ENCODE measurements at places on chromosomes 1 and 21.
A peak's percentile ranks its signal among the peaks of the same experiment; 100 is the strongest.

DNA sequence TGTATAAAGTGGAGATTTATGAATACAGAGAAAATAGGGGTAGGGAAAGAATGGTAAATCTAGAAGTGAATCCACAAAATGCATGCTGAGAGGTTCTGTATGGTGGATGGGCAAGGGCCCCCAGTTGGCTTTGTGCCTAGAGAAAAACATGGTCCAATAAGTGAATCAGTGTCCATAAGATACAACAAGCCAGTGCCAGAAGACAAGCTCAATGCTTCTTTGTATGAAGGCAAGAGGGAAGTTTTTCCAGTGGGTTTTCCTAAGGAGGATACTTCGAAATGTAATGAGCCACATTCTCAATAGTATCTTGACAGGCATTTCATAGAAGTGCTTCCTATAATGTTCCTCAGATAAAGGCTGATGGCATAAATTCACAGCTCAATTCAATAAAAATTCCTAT lies 169.4 kb upstream of the HMCN1 start:
- no peak for DNase-seq

- no peak for DNase-seq
These were observed 916.7 kb upstream of the B3GALT2 start for GRCh38 chr1:194103101-194103500.

GRCh38 chr1:165851034-165851658 lies 23.7 kb downstream of the UCK2 start:
- DNase-seq: no peak

DNA sequence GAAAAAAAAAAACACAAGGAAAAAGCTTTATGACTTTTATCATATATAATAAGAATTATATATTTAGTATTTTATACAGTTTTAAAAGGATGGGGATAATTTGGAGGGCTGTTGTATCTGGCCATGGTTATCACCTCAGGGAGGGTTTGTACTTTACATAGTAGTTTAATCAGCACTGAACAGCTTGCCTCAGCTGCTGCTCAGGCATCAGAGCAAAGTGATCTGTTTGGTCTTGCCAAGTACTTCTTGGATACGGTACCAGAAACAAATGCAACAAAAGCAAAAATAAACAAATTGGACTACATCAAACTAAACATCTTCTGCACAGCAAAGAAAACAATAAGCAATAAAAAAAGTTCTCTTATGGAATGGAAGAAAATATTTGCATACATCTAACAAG lies 2.6 kb upstream of the SPTA1 start:
- DNase-seq: no peak

DNA sequence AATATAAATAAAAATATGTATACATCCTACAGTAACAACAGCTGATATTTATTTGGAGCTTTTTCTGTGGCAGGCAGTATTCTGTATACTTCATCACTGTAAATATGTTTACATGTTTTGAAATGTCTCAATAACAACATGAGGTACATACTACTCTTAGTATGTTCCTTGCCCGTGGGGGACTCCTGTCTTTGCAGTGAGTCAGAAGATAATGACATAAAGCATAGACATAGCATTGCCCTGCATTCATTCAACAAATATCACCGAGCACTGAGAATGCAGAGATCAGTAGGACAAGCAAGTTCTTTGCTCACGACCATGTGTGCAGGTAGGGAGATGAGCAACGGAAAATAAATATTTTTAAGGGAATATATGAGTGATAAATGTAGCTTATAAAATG lies 246.5 kb downstream of the LTN1 start:
- DNase-seq: no peak

DNA sequence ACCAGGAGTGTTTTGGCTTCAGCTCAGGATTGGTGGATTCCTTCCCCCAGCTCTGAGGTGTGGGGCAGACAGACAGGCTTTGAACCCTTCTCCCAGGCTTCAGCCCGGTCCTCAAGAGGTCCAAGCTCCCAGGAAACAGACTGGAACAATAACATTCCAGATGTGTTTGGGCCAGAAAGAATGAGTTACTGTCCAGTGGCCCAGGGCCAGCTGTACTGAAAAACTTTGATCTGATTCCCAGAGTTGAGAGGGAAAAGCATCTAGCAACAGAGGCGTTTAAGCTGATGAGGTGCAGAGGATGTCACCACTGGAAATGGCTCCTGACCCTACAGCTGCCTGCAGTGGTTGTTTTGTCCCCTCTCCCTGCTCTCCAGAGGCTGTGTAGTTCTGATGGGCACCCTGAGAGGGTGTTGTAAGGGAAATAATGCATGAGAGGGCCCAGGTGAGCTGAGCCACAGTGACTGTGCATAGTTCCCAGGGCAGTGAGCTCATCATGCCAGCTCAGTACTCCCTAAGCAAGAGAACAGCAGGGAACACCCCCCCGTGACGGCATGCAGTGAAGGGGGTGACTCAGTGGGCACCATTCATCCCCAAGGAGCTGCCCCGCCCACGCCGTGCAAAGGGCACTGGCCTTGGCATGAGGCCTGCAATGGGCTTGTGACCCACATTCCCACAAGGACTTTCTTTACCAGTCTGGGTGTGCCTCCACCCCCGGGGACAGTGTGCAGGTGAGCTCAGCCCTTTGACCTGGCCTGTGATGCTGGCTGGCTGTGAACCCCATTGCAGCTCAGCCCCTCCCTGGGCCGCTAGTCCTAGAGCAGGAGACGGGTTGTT lies 13.8 kb upstream of the SFN start:
- DNase-seq: no peak

DNA sequence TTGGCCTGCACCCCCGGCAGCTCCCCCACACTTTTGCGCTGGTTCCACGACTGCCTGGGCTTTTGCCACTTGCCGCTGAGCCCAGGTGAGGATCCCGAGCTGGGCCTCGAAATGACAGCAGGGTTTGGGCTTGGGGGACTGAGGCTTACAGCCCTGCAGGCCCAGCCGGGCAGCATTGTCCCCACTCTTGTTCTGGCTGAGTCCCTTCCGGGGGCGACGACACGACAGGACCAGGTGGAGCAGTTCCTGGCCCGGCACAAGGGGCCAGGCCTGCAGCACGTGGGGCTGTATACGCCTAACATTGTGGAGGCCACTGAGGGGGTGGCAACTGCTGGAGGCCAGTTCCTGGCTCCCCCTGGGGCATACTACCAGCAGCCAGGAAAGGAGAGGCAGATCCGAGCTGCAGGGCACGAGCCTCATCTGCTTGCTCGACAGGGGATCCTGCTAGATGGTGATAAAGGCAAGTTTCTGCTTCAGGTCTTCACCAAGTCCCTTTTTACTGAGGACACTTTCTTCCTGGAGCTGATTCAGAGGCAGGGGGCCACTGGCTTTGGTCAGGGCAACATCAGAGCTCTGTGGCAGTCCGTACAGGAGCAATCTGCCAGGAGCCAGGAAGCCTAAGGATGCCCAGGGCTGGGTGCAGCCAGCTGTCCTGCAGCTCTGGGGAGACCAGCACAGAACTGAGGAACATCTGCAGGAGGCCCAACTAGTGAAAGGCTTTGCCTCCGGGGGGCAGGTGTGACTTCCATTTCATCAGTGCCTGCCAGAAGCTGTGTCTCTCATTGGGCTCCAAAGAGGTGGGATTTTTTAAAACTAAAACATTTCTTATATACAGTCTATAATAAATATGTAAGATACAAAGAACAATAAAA lies 1.2 kb downstream of the HPDL start:
- DNase-seq: no peak

DNA sequence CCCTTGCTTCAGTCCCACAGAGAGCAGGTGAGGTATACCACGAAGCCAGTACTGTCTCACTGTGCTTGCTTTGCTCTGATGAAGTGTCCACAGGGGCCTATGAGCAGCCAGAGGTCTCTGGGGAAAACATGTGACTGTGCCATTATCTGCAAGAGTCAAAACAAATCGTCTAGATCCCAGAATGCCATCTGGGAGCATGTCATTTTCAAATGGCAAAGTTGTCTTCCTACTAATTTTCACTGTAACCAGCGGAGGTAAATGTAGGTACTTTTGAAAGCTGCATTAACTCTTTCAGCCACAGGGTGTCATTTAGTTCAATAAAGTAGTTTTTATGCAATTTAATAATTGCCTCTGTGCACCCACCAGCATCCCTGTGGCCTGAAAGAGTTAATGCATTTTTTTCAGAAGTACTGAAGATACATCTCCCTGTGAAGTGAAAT lies 173.6 kb upstream of the SGIP1 start:
- no peak for DNase-seq

GRCh38 chr1:219460896-219461815 lies 151.7 kb downstream of the ZC3H11B start:
- no peak for DNase-seq

GRCh38 chr1:33222381-33222780 lies 33.9 kb upstream of the ZNF362 start:
- no peak for DNase-seq

DNA sequence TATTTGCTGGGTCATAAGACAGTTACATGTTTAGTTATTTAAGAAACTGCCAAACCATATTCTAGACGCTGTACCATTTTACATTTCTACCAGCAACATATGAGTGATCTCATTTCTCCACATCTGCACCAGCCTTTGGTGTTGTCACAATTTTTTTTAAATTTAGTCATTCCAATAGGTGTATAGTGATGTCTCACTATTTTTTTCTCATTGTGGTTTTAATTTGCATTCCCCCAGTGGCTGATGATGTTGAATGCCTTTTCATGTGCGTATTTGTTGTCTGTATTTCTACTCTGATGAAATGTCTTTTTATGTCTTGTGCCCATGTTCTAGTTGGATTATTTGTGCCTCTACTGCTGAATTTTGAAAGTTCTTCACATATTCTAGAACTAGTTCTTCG lies 38.4 kb downstream of the NFASC start:
- no peak for DNase-seq

GRCh38 chr21:33151941-33152731 lies 77.6 kb upstream of the IFNAR2 start:
- no peak for DNase-seq

GRCh38 chr21:41220208-41220733 lies 52.3 kb downstream of the BACE2 start:
- DNase-seq: no peak

DNA sequence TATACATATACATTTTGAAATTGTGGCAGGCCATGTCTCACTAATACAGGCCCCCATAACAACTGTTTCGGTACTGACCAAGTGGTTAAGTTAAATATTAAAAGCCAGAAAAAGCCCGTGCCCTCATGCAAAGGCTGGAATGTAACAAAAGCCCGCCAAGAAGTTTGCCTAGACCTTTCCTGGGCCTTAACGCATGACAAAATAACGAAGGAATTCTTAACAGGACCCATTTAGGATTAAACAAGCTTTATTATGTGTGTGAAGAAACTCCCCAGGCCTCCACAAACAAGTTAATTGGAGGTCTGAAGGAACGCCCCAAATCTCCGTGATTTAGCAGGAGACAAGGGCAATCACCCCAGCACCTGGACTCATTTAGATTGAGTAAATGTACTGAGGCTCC lies 42.4 kb downstream of the TNFSF4 start:
- DNase-seq: no peak

DNA sequence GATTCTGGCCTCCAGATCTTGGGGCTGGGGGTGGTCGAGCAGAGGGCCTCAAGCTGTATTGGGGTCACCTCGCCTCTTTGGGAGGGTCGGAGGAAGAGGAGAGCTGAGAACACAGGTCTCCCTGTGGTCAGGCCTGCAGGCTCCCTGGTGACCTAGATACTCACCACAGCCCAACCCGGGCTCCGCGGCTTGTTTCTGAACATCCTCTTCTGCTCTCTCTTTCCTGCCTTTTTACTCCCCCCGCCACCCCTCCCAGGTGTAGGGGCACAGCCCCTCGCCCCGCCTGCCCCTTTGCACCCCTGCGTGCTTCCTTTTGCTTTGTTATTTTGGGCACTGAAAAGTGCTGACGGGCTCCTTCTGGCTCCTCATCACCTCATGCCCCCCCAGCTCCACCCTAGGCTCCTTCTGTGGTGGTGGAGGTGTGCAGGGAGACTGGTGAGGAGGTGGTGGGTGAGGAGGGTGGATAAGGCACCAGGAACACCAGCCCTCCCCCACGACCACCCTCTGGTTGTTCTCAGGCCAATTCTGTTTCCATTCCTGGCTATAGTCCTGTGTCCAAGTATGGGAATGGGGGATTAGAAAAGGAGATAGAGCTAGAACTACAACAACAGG lies 10.6 kb upstream of the LINGO4 start:
- DNase-seq: peak; percentile 22

DNA sequence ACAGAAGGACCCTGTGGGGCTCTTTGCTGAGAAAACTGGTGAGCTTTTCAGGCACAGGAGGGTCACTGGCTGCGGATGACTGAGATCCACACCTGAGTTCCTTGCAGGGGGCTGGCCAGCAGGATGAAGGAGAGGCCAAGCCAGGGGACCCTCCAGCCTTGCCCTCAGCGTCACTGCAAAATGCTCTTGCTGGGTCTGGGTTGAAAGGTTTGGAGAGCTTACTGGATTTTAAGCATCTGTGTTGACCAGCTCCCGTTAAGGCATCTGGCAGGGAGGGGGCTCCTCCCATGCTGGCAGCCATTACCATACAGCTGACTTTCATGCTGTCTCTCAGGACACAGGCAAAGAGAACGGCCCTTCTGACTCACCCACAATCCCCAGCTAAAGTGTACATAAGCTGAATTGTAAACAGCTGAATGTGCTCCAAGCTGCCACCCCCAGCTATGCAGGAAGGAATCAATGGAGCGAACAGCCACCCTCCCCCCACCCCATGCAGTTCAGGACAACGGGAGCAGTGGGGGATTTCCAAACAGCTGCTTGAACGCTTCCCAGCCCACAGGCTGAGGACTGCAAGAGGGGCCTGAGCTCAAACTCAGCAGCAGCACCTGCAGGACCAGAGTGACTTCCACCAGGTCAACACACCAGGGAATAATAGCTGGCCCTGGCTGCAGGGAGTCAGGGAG lies 21.3 kb upstream of the A3GALT2 start:
- DNase-seq: no peak

- no peak for DNase-seq
These were observed 2.7 kb downstream of the CDC14A start for GRCh38 chr1:100354971-100355394.

- no peak for DNase-seq
These were observed 493.7 kb upstream of the PLXNA2 start for GRCh38 chr1:208737922-208738321.

DNA sequence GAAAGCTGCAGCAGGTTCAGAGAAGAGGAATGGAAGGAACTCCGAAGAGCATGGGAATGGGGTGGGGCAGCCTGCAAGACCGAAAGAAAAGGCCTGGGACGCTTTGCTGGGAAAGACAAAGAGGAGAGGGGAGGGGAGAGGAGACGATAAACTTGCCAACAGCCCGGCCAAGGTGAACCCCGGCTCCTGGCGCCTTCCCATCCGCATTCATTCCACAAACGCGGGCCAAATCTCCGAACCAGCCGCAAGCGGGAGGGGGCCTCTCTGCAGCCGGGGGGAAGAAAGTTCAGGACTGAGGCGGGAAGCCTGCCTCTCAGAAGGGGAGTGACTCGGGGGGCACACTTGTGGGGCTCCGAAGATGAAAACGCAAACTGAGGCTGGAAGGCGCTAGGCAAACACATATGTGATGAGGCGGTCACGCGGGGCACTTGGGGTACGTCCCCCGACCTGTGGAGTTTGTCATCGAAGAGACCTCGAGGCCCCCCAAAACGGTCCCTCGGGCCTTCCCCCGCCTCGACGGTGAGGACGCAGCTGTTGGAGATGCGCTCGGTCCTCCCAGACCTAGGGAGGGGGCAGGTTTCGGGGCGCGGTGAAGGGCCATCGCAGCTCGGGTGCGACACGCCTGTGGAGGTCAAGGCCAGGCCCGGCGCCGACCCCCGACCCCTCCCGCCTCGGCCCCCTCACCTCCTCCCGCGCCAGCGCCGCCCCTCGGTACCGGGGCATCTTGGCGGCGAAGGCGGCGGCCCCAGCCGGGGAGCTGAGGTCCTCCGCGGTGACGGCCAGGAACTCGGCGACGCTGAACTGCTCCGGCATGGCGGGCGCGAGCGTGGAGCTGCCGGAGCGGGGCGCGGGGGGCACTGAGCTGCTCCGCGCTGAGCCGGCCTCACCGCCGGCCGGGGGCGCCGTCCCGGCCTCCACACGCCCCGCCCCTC lies at the start of gene ASAP3:
Gene ASAP3 (minus strand): TSS at position 859 of the 932 bp plus-strand sequence. CDS start 46 bp downstream, at position 813.
- no peak for DNase-seq
